Stimulated activated naive CD8-positive, alpha-beta T cell treated with anti-CD3 and anti-CD28 coated beads, Interleukin-15, Interleukin-2, amounts not matched to agents 100 U/mL and 50 U/mL, for 24 hours (primary cell): ENCODE measurements at places on chromosomes 3 and 15.

- no peak for DNase-seq
Measured at GRCh38 chr15:69783211-69783610, 314.5 kb downstream of the TLE3 start.

GRCh38 chr15:48647962-48648361, 2.5 kb upstream of the FBN1 start:
- no peak for DNase-seq

GRCh38 chr3:115399750-115400149, 223.6 kb upstream of the GAP43 start:
- DNase-seq = no peak

DNA sequence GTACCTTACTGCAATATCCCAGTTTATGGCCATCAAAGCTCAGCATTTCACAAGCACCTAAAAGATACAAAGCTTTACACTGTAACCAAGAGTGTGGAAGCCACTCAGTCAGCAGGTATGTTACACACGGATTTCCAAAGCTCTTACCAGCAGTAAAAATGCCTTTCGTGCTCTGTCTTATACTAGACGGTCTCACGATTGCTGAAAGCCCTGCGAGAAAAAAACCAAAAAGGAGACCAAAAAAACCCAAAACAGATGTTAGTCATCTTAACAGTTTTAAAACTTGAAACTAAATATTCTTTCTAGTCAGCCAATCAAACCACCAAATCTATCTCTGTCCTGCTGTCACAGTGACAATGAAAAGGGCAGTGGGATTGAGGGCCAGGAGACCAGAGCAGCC, 39.0 kb downstream of the TAMM41 start:
- DNase-seq = no peak

DNA sequence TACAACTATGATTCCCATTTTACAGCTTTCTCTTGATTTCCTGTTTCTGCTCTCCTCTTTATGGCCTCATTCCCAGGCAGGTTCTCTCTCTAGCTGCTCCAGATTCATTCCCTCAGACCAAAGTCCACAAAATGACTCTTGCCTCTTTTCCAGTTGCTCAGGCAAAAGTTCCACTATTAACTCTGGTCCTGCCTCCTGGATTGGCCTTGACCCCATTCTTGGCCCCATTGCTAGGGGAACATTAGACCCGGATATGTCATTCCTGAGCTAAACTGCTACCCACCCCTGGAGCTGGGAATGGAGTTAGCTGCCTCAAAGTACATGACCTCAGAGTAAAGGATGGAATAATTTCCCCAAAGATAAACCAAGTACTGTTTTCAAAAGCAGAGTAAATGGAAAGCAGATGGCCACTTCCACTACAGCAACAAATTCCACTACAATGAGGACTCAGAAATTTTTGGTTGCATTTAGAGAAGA, 73.0 kb upstream of the GAP43 start:
- no peak for DNase-seq

- no peak for DNase-seq
Measured at GRCh38 chr3:169965562-169966427, 812 bp upstream of the SEC62 start.

- no peak for DNase-seq
Measured at GRCh38 chr3:119257654-119258410, 17.2 kb upstream of the B4GALT4 start.

DNA sequence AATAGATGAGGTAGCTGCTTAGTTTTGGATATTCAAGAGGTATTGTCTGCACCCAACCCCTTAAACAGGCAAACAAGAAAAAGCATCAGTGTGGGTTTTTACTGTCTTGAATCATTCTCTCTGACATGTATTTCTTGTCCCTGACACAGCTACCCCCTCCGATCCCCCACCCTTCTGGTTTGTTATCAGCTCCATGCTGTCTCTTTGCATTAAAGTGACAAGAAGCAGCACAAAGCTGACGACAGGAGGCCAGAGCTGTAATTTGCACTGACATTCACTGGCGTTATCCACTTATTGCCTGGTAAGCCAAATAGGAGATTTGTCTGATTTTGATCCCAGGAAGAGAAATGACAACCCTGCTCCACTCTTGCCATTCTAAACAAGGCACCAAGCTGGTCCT, 83.3 kb upstream of the SNRK start:
- no peak for DNase-seq

DNA sequence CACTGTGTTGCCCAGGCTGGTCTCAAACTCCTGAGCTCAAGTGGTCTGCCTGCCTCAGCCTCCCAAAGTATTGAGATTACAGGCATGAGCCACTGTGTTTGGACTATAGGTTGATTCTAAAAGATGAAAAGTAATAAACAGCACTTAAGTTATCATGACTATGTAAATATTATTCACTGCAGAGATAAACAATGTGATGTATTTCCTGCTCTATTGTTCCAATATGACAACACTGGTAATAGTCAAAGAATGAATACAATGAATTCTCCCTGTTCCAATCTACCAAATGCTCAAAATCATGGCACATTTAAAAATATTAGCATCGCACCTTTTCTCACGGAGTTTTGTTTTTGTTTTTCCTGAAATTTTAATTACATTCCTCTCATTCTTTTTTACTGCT, 36.8 kb upstream of the TBL1XR1 start:
- DNase-seq = no peak

DNA sequence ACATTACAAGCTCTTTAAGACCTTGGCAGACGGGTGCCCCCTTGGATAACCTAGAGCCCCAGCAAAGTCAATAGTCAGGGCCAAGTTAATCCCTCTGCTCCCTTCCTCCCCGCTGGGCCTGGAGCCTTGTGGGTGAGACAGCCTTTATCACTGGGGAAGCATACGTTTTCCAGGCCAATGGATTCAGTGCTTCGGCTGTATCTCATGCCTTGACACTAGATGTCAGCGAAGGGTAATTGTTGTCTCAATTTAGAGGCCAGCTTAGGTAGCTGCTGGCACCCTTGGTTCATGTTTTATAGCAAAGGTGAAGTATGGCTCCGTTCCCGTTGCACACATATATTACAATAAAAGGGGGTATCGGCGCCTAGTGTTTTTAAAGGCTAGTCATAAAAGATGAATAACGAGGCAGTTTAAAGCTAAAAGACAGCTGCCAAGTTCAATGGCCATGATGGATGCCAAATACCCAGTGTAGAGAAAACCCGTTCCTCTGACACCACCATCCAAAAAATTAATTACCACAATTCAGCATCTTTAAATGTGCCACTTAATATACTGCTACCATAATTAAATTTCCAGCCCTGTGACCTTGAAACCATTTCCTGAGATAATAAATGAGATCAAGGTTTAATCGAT, 52.3 kb upstream of the BNIP2 start:
- no peak for DNase-seq

DNA sequence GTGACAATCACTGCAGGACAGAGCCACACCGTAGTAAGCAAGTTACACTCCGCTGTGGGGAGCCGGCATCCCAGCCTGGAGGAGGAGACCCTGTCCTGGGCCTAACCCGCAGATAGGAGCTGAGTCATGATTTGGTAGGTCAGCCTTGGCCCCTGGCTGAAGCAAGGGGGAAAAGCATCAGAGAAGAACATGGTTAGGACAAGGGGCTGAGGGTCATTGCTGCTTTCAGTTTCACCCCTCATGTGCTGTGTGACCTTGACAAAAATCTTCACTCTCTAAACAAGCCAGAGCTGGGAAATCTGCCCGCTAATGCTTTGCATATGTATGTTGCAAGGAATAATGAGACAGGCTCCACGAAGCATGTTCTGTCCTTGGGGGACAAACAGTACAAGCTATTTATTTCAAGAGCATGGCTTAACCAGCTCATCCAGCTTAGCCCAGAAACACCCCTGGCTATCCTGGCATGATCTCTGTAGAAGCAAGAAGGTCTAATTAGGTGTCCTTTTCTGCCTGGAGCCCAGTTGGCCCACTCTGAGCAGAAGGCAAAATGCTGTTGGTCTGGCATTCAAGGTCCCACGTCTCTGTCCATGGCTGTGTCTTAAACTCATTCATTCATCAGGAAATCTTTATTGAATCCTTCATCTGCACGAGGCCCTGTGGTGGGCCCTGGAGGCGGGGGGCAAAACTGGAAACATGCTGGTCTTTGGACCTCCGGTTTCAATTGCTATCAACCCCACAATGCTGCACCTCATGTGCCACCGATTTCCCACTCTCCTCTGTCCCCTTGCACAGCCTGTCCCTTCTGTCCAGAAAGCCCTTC, 221.3 kb upstream of the LYSMD4 start:
- DNase-seq = no peak

DNA sequence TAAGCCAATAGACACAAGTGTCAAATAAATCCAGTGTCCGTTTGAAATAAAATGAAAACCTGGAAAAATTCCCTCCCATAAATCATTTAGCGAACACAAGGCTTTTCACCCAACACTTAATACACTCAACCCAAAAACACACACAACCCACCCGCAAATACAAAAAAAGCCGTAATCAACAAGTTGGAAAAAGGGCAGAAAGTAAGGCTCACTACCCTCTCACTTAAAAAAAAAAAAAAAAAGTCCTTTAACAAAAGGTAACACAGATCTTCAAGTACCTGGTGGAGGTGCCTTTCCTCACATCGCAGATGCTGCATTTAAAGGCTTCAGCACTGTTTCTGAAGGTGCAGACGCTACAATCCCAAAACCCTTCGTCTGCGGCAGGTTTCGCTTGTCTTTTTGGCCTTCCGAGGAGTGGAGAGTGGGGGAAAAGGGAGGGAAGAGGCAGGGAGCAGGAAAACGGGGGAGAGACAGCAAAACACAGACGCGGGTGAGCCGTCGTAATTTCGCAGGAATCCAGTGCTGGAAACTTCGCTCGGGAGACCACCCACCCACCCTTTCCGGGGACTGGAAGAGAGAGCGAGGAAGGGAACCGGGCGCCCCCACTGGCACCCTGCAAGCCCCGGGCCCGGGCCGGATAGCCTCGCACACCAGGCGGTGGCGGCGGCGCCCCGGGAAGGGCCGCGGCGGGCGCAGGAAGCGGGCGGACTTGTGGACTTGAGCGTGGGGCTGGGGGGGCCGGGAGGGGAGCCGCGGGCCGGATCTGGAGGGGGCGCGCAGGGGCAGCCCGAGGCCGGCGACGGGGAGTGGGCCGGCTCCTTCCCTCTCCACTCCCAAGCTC, 401.8 kb downstream of the SHQ1 start:
- DNase-seq = no peak

- DNase-seq = no peak
Measured at GRCh38 chr3:186133980-186134379, 25.1 kb upstream of the ETV5 start.

DNA sequence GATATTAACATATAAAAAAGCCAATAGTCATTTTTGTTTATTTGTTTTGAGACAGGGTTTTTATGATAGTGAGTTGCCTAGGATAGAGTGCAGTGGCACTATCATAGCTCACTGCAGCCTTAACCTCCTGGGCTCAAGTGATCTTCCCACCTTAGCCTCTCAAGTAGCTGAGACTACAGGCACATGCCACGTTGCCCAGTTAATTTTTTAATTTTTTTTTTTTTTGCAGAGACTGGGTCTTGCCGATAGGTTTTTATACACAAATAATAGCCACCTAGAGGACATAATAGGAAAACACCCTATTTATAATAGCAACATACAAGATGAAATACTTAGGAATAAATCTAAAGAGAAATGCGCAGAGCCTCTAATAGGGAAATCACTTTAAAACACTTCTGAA, 13.3 kb downstream of the EIF3J start:
- DNase-seq = no peak

DNA sequence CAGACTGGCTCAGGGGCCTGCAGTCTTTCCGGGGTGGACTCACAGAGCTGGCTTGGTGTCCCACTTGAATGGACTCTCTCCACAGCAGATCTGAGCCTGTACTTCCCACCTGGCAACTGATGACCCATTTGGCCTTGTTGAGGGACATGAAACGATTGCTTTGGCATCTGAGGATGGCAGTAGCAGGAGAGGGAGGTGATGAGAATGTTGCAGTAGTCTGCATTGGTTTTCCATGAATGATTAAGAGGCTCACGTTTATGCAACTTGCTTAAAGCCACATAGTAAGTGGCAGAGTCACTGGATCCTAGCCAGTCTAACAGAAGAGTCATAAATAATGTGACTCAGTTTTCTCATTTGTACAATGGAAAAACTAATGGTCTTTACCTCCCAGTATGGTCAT, 21.9 kb downstream of the IL20RB start:
- no peak for DNase-seq

- DNase-seq = no peak
Measured at GRCh38 chr3:45219694-45220093, 6.4 kb downstream of the TMEM158 start.
